ENCODE measurements at places on chromosomes 12 and 14.

GRCh38 chr14:66045572-66046021 is 440.6 kb upstream of the CCDC196 start:
- no peak for DNase-seq

- DNase-seq = no peak
Measured at GRCh38 chr12:19938031-19938430, 430.3 kb upstream of the PDE3A start.

DNA sequence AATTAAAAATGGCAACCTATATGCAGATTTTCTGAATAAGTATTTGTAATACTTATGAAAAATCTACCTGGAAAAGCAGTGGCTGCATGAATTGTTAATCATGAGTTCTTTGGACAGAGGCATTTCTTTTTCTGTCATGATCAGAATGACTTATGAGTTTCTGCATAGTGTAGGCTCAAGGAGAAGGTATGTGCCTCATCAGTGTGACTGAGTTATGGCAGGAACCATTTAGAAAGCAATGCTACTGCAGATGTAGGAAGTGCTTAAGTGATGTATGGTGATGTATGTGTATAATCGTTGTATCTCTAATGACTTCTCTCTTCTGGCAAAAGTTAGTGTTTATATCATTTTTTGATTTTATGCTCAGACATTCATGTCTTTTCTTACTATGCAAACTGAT is 816.4 kb upstream of the FBXO33 start:
- no peak for DNase-seq

DNA sequence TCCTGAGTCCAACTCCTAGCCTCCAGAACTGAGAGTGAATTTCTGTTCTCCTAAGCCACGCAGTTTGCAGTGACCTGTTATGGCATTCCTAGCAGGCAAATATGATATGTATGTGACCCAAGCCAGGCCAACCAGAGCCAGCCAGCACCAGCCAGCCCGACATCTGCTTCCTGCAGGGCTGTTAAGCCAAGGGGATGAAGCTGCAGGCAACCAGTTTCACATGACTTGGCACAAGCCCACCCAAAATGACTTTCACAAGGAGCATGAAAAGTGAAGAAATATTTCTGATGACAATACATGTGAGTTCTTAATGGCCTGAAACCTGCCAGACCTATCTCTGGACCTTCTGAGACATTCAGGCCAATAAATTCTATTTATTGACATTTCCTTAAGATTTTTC is 68.1 kb downstream of the ITPK1 start:
- DNase-seq = no peak

- DNase-seq = no peak
Measured at GRCh38 chr12:108075561-108075960, 53.5 kb upstream of the WSCD2 start.

DNA sequence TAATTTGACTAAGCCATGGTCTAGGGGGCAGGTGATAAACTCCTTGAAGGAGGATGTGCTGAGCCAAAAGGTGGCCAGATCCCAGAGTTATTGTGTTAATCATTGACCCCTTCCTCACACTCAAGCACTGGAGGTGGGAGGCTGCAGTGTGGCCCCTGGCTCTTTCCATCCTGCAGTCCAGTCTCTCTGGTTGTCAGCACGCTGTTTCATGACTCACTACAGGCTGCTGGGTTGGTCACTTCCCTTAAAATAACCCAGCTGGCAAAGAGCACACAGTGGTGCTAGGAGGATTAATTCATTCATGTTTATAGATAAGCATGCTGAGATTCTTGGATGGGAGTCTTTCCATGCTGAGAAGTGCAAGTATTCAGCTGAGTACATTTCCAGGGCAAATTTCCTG is 228.9 kb downstream of the ANO2 start:
- no peak for DNase-seq

DNA sequence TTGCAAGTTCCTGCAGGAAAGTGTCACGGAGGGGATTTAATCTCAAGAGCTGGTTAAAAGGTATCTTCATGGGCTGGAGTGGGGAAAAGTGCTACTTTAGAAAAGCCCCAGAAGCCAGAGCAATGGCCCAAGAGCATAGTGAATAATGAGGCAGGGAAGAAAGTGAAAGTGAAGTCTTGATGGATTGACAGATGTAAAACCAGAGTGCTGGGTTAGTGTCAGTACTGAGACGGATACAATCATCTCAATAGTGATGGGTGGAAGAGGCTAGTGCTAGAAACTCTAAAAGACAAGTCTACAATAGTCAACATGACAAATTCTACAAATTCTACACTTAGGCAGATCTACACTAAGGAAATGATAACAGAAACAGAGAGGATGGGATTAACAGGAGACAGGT is 68.1 kb downstream of the CIT start:
- DNase-seq = no peak

Data from stimulated activated naive CD8-positive, alpha-beta T cell treated with anti-CD3 and anti-CD28 coated beads, Interleukin-15, amount 100 ng/mL, for 72 hours (primary cell).